ENCODE measurements at places on chromosomes 3 and 15. TPM values are rescaled to one million over a fixed set of nuclear protein-coding genes. Genes with fewer than 3 reads are reported as not detected.

- no peak for DNase-seq
Measured at GRCh38 chr3:116005404-116005803, 382.1 kb downstream of the GAP43 start.

- DNase-seq, result no peak
Measured at GRCh38 chr3:159732172-159733111, 256.2 kb upstream of the IL12A start.

- DNase-seq, result no peak
Measured at GRCh38 chr3:63652066-63652725, at the start of gene SNTN. Gene SNTN (plus strand): TSS chr3:63652675. CDS start chr3:63652688, 13 bp downstream.

DNA sequence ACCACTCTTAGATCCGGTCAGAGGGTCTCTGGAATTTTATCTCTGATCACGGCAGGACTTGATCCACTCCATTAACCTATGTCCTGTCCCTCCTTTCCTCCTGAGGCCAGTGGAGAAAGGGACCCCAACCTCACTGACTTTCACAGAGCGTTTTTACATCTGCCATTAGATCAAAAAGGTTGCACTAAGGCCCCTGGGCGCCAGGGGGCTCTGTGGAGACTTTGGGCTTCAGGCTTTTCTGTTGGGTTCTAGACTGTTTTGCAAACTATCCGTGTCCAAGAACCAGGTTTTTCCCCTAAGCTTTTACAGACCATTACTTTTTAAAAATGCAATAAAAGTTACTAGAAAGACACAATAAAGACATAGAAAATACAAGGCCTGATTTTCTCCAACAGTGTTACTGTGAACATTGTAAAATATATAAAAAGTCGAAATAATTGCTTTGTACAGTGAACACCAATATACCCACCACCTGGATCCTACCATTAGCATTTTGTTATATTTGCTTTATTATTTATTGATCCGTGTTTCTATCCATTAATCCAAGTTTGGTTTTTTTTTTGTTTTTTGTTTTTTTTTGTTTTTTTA is 159.7 kb downstream of the POLR2M start:
- no peak for DNase-seq

DNA sequence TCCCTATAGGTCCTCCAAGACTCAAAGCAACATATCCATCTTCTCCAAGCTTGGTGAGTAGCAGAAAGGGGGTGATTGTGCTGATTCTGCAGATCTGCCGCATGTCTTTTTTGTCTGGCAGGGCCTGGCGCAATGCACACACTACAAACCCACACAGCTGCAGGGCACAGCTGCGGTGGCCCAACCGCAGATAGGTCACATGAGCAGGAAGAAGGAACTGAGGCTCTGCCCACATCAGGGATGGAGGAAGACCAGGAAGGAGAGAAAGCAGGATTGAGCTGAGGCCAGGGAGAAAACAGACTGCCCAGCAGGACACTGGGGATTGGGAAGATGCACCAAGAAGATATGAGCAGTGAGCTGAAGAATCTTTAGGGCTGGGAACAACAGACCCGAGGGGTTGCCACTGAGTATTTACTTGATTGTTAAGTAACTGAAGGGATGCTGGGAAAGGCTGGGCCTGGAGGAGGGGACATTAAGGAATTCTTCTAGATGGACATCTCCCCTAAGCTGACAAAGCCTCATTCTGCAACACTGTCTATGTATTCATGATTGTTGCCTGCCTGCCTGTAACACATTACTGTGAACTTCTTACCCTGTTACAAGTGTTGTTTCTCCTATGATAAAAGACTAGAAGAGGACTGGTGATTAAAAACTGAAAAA is 126.7 kb downstream of the MYLK start:
- DNase-seq, result no peak

TBL1XR1 gene
- 78.0 TPM for total RNA-seq

TTLL13 gene
- not detected for total RNA-seq

MUC13 gene
- not detected for total RNA-seq
